ENCODE measurements at places on chromosomes 3 and 15.

DNA sequence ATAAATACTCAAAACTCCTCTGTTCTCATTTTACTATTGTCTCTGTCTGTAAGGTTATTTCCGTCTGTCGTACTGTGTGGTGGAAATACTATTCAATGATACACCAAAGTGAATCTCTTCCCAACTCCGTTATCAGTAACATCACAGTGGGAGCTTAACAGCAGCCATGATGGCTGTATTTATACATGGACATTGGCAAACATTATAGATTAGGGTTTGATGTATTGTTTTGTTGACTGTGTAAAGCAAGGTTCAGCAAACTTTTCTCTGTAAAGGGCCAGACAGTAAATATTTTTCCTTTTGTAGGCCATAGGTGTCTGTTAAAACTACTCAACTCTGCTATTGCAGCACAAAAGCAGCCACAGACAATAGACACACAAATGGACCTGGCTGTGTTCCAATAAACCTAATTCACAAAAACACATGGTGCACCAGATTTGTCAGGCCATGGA lies 23.2 kb downstream of the LIPC start:
- no peak for DNase-seq

DNA sequence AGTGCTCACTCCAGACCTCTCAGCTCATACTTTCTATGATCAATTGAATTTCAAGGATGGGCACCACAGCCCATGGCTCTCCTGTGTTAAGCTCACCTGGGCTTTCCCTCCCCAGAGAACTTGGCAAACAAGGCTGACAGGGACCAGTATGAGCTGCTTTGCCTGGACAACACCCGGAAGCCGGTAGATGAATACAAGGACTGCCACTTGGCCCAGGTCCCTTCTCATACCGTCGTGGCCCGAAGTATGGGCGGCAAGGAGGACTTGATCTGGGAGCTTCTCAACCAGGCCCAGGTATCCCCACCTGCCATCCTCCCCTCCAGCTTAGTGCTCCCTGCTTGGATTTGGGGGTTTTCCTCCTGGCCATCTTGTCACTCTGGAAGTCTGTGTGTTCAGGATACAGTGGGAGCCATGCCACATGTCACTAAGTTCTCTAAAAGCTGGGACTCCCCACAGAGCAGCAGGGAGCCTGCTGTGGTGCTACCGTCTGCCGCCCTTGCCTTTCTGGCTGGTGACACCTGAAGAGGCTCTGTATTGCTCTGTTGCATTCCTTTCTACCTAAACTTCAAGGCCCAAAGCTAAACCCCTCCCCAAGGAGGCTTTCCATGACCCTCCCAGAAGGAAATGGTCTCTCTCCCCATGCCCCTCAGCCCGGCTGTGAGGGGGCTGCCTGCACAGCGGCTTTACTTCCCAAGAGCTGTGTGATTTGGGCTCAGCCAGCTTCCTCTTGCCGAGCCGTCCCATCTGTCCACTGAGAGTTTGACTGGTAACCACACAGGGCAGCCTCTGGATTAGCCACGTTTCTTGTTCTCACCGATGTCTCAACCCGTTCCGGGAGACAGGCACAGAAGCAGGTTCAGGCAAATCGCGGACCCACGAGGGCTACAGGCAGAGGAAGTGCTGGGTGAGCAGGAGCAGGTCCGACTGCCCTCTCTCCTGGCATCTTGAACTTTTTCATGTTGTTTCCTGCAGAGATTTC lies 10.8 kb downstream of the TF start:
- no peak for DNase-seq

- DNase-seq, result no peak
These were observed 5.2 kb downstream of the ITIH1 start for GRCh38 chr3:52782412-52783210.

DNA sequence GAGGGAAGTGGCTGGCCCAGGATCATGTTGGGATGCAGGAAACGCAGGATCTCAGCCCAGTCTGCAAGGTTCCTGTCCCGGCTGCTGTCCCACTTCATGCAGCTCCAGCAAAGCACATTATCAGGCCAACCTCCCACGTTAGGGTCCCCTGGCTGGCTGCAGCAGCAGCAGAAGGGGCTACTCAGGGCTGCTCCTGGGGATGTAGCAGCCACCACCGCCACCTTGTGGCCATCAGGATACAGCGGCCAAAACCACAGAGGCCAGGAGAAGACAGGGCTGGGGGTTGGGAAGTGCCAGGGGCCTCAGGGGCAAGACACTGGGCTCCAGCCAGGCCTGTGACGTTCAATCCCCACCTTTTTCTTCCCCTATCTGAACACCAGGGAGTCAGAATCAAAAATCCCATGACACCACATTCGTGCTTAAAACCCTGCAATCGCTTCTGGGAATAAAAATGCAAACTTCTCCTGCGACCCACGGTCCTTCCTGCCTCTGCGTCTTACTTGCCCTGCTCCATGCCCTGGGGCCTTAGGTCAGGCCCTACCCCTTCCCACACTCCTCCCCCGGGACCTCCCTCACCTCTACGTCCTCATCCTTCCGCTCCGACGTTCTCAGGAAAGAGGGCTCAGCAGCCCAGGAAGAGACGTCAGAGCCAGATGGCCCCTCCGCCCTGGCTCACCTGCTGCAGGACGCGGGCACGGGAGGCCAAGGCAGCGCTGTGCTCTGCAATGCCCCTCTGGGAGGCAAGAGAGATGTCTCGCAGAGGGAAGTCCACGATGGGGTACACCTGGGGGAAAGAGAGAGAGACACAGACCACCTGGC lies 21.5 kb downstream of the SSUH2 start:
- peak; percentile 82 for DNase-seq

- DNase-seq, result no peak
These were observed 297.9 kb downstream of the GABRG3 start for GRCh38 chr15:27268923-27269322.

DNA sequence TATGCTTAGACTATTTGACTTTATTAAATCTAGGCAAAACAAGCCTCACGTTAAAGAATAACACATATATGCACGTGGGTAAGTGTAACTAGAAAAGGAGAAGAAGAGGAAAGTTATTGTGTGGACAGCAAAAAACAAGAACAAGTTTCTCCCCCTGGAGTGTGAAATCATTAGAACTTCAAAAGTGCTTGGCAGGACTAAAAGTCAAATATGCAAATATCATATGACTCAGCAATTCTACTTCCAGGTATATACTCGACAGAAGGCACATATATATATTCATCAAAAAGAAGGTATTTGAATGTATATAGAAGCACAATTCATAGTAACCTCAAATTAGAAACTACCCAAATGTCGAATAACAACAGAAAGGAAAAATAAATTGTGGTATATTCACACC lies 68.9 kb upstream of the STXBP5L start:
- no peak for DNase-seq

All from HTR-8/SVneo (cell line).